ENCODE measurements at places on chromosomes 5 and 9.

- DNase-seq: peak; percentile 98
Observed at GRCh38 chr9:137025517-137025966, 2.5 kb downstream of the ABCA2 start.

- DNase-seq: no peak
Observed at GRCh38 chr5:145585443-145586148, 249.5 kb downstream of the PRELID2 start.

GRCh38 chr9:36744678-36745077, 172.0 kb downstream of the MELK start:
- DNase-seq: no peak

DNA sequence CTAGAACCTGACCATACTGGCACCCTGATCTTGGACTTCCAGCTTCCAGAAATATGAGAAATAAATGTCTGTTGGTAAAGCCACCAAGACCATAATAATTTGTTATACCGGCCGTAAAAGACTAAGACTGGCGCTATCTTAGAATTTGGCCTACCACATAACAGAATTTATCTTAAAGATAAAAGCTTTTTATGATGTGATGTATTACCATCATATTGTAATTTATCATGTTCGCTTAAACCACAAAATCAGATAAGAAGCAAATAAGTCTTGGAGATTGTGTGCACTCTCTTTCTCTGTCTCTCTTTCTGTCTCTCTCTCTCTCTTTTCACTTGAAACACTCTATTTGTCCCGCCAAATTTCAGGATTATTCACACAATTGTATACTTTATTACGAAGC, 35.6 kb downstream of the FST start:
- DNase-seq: no peak

DNA sequence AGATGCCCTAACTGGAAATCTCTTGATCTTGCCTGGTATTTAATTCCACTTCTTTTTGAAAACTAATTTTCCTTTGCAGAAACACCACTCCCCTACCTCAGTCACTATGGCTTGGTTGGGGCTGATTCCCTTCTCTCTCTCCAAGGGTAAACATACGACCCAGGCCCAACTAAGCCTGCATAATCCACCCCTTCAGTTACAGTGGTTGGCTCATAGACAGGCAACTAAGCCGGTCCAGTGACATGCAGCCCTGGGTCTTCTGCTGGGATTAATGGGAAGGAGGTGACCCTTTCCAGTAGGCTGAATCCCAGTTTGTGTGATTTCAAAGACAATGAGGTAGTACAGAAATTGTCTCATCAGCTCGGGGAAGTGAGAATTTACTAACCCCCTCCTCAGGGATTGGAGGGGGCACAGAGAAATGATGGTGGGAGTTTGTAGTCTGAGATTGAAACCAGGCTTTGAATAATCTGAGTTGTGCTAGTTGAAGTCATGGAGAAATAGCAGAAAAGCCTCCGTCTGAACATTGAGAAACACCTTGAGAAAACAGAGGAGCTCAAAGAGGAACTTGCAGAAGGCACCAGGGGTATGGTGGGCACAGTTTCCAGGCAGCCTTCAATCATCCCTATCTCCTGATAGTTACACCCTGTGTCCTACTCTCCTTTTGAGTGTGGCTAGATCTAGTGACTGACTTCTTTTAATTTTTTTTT, 148.9 kb downstream of the GCNT1 start:
- DNase-seq: no peak

GRCh38 chr5:149302641-149303040, 31.0 kb downstream of the AFAP1L1 start:
- DNase-seq: no peak

DNA sequence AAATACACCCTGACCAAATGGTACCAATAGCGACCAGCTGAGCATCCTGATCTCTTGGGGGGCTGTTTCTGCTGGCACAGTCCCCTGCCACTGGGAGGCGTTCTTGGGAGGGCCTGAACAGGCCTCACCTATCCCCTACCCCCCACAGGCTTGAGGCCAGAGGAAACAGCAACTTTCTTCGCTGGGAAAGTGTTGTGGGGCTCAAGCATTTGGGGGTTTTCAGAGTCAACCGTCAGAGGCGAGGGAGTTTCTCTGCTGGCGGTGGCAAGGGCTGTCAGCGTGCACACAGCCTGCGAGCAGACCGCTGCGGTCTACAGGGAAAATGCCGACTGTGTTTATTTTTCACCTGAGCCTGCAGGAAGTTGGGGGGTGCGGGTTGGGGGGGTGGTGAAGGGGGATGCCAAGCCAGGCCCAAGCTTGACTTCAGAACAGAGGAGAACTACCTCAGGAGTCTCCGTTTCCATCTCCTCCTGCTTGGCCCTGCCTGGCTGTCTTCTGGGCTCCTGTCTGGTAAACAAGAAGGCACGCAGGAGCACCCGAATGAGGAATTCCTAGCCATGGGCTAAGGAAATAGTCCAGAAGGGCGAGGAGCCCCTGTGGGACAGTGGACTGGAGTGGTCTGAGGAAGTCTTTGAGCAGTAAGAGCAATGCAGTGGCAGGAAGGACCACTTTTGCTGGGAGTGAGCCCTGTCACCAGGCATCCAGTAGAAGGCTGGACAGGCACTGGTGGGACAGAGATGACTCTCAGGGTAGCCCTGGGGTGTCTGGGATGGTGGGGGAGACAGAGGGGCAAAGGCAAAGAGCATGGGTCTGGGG, 18.1 kb downstream of the TCF7 start:
- DNase-seq: no peak

DNA sequence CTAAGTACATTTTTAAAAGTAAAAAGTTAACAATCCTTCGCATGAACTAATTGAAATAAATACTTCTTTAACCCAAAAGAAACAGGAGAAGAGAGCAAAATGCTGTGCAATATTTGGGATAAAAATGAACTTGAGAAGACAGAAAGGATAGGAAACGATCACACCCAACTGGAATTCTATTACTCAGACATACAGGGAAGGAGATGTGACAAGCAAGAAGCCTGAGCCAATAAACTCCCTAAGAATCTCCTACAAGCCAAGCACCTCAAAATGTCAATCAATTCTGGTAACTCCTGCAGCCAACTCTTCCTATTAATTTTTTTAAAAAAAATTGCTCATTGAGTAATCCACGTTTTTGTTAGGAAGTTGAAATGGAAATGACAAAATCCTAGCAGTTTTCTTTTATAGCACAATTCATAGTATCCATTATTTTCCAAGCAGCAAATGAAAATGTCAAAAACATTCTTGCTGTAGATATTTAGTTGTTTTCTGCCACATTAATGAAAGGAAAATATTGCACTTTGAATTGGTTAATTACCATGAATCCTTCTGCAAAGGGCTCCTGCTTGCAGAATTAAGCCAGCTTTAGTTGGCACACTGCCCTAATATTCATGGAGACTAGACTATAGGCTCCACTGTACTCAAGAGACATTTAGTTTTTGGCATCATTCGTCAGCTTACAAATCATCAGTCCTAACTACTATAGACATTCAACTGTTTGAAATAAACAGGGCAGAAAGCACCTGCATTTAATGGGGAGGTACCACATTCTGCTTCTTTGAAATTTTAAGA, 89.0 kb downstream of the RFX3 start:
- DNase-seq: peak; percentile 37

DNA sequence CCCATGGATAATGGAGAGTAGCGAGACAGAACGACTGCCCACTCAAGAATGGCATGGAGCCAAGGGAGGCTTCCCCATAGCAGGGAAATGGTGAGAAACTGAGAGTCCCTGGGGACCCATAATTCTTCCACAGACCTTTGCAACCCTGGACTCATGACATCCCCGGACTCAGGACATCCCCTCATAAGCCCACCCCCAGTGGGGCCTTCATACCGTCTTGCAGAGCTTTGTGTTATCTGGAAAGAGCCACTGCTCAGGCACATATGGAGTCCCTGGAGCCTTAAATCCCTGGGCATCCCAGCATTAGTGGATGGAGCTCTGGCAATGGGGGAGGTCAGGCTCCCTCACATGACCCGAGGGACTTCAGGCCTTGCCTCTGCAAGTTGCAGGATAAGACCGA, 865.4 kb upstream of the ARRDC3 start:
- no peak for DNase-seq

DNA sequence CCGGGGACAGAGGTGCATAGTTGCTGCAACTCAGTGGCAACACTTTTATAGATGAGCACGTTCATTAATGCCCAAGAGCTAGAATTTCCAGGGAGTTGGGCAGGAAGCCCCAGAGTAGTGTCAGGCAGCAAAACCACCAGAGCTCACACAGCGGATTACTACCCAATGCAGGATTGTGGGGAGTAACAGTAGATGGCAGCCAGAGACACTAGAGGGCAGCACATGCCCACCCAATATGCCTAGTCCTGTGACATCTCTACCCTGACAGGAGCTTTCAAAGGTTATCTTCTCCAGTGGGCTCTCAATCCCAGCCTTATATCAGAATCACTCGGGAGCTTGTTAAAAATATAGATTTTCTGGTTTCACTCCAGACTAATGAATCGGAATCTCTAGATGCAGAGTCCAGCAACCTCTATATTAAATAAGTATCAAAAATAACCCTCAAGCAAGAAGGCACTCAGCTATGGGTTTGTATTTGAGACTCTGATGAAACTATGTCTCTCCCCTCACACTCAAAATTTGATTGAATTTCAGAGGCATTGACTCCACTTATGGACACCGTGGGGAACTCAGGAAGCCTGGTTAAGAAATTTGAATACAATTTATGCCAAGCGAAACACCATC, 58.4 kb upstream of the PHF24 start:
- peak; percentile 93 for DNase-seq

DNA sequence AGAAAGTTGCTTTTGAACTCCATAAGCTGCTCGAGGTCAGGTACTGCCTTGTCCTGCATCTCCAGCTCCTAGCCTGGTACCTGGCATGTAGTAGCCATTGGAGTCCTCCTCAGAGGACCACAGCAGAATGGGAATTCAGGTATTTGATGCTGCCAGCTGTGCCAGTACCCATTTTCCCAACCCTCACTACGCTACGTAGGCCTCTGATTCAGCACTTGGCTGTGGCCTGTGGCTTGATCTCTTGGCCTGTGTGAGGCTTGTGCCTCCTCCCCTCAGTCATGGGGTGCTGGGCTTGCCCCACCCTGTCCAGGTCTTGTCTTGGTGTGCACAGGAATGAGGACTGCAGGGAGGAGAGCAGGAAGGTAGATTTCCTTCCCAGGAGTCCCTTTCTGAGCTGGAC, 11.8 kb downstream of the OTULIN start:
- no peak for DNase-seq

- DNase-seq: no peak
Observed at GRCh38 chr5:130520211-130520610, 615.9 kb downstream of the CHSY3 start.

DNA sequence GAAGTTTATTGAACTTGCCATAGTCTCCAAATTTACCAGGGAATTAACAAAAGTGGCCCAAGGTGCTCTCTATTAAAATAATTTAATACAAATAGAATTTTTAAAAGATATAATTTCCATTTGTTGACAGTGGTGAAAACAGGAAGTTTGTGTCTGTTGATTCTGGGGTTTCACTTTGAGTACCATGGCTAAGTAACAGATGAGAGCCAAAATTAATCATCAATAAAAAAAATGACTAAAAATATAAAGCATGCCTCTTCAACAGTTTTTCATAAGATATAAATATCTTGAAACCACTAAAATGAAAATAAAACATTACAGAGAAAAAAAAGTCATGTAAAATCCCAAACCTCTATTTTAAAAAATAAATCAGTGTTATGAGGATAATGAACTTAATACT, 49.8 kb downstream of the SGCD start:
- no peak for DNase-seq

- DNase-seq: no peak
Observed at GRCh38 chr9:109315480-109316206, 5.2 kb downstream of the EPB41L4B start.

DNA sequence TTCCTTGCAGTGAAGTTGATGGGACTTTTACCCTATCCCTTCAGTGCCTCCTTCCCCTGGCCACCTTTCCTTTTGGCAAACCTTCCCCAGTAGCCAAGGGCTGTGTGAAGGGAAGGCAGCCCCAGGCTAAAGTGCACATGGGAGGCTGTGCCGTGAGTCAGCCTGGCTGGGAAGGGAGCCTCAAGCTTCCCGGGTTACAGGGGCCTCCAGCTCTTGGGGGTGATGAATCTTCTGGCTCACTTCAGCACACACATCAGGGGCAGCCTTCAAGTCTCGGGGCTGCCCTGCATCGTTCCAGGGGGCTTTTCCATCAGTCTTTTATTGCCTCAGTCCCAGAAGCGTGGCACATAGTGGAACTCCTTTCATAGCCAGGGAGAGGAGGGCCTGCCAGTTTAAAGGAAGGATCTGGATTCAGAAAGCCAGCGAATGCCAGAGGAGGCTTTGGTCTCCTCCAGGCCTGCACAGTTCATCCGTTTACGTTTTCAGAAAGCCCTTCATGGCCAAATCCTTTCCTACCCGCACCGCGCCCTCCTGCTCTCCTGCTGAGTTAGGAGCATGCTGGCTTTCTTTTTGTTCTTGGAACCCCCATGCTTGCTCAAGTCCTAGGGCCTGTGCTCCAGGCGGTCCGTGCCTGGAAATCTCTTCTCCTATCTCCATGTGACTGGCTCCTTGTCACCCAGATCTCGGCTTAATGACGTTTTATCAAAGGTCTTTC, 134.8 kb upstream of the KLF4 start:
- DNase-seq: no peak

- no peak for DNase-seq
Observed at GRCh38 chr5:138711811-138712210, 41.4 kb upstream of the CTNNA1 start.
